Progenitor cell of endocrine pancreas (in vitro differentiated cells): ENCODE measurements at places on chromosomes 12 and 14.

GRCh38 chr14:33475623-33476022 is 475.3 kb downstream of the EGLN3 start:
- peak; percentile 44 for DNase-seq

- no peak for DNase-seq
Measured at GRCh38 chr14:94110552-94111181, at the start of gene IFI27. IFI27 (plus strand) TSS chr14:94110736.

DNA sequence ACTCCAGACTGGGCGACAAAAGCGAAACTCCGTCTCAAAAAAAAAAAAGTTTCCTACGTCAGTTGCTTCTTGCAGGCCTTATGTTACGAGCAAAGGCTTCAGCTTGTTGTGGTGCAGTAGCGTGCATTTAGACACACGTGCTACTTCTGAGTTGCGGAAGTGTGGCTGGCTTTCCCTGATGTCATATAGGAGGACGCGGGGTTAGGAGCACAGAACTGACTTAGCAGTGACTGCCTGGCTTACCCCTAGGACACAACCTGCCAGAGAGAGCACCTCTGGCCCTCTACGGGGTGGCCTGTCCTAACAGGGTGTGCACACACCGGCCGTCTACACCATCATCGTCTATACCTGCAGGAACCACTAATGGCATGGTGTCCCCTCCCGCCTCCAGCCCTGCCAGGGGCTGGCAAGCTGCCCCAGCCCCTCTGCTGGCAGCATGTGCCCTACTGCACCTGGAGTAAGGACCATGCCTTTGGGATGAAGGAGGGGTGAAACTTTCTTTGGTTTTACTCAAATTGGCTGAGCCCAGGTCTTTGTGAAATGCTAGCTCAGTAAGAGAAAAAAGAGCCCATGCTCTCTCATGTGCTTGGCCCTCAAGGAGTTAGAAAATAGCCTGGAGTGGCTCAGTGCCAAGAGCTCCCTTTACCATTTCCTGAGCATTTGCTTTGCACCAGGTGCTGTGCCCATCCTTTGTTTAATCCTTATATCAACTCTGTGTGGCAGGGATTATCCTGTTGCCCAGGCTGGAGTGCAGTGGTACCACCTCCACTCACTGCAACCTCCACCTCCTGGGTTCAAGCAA is 1.7 kb upstream of the GPR68 start:
- DNase-seq, result no peak

- DNase-seq, result no peak
Measured at GRCh38 chr14:53126731-53127130, 26.4 kb downstream of the DDHD1 start.

DNA sequence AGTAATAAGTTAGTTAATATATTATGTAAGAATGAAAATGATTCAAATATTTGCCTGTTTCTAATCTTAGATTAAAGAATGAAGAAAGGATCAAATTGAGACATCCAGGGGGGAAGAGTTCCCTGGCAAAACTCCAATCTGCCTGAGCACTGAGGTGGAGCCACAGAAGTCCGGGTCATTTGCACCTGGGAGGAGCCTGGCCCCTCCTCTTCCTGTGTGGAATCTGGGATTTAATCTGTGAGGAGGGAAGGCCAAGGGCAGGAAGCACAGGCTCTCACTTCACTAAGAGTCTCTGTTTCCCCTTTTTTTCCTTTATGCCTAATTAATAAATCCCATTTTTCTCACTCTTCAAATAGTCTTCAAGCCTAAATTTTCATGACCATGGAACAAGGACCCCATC is 599.5 kb downstream of the FLRT2 start:
- DNase-seq, result no peak

- no peak for DNase-seq
Measured at GRCh38 chr12:87086118-87086891, 830.1 kb upstream of the MGAT4C start.

DNA sequence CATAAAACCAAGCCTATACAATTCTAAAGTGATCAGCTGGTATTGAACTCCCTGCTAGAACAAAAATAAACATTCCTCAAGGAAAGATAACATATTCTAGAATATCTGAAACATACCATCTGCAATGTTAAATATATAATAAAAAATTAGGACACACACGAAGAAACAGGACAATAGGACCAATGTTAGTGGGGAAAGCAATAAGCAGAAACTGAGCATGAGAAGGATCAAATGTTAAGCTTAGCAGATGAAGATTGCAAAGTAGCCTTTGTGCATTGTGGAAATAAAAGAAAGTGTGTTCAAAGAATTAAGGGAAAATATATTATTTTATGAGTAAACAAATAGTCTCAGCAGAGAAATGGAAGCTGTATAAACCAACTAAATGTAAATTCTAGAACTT is 180.8 kb downstream of the EPS8 start:
- DNase-seq, result no peak

DNA sequence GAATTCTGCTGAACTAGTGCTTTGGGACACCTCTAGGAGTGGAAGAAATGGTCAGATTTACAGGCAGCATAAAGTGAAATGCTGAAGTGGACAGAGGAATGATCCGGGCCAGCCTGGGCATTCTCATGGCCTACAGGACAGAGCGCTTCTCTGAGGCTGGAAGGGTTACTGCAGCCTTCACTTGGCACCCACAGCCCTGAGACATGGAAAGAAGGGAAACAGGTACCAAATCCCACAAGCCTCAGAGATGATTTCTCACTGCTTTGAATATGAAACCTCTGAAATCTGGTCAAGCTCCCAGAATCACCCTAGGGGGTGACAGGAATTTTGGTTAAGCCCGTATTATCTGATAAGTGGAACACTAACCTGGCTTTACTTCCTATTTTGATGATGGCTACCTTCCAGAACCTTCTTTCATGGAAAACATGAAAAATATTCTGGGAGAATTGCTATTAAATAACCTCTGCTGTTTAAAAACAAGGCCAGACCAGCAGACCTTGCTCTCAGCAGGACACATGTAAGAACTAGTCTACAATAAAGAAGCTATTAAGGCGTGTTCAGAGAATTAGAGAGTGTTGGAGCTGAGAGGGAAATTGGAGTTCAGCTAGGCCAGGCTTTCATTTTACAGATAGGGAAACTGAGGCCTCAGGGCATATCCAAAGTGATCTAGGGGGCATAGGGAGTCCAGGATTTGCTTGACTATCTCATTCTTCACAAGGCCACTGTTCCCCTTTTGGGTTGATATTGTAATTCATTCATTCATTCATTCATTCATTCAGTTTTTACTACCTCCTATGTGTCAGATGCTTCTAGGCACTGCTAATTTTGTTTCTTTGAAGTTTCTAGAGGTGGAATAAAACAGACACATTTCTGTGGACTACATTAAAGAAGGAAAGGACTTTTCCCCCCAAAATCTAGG is 281.5 kb downstream of the ZFP36L1 start:
- no peak for DNase-seq

DNA sequence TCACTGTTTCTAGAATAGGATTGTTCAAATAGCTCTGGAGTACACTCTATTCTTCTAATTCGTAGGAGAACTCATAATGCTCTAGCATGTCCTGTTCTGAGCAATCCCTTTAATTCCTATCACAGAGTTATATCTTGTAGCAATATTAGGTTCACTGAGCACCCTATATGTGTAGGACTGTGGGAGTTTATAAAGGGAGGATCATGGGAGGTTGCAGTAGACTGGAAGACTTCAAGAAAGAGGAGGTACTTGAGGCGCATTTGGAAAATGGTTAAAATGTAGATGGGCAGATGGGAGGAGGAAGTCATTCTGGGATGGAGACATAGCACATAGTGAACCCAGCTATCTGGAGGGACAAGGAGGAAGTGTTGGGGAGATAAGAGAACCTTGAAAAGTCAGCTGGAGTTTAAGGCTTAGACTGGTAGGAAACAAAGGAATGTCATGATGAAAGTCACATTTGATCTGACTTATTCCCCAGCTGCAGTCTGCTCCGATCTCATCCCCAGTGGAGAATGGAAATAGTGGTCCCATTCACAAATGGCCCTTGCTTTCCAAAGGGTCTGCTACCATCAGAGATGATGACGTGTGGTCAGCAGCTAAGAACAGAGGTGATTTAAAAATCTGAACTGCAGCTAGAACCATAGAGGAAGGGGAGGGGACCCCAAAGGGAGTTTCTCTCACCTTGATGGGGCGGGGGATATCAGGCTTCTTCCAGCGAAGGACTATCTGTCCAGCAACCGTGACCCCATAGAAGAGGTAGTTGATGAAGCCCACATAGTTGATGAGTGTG is 10.1 kb upstream of the CEBPE start:
- DNase-seq, result no peak

- DNase-seq, result no peak
Measured at GRCh38 chr12:20426191-20426590, 57.9 kb downstream of the PDE3A start.

GRCh38 chr12:30805959-30806358 is 51.2 kb upstream of the CAPRIN2 start:
- no peak for DNase-seq

DNA sequence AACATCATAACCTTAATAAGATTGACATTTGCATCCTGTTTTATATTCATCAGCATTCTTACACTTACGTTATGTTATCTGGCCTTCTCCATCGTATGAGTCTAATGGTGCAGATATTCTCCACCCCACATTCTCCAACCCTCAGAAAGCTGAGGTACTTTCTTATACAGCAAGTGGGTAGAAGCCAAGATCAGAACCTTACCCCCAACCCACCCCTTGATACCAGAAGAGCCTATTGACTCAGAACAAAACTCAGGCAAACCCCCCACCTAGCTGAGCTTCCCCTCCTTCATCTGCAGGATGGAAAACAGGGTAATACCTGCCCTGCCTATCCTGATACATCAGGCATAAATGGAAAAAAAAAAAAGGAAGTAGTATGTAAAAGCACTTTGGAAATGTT is 77.6 kb downstream of the DPF3 start:
- no peak for DNase-seq

DNA sequence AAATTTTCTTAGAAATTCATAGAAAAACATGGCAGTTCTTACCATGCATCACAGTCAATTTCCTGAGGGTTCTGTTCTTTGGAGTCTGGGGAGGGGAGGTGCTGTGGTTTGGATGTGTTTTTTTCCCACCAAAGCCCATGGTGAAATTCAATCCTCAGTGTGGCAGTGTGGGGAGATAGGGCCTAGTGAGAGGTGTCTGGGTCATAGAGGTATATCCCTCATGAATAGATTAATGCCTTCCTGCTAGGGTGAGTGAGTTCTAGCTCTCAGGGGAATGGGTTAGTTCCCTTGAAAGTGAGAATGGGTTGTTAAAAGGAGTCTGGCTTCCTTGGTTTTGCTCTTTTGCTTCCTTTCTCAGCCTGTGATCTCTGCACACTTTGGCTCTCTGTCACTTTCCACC is 277.8 kb downstream of the APAF1 start:
- no peak for DNase-seq

DNA sequence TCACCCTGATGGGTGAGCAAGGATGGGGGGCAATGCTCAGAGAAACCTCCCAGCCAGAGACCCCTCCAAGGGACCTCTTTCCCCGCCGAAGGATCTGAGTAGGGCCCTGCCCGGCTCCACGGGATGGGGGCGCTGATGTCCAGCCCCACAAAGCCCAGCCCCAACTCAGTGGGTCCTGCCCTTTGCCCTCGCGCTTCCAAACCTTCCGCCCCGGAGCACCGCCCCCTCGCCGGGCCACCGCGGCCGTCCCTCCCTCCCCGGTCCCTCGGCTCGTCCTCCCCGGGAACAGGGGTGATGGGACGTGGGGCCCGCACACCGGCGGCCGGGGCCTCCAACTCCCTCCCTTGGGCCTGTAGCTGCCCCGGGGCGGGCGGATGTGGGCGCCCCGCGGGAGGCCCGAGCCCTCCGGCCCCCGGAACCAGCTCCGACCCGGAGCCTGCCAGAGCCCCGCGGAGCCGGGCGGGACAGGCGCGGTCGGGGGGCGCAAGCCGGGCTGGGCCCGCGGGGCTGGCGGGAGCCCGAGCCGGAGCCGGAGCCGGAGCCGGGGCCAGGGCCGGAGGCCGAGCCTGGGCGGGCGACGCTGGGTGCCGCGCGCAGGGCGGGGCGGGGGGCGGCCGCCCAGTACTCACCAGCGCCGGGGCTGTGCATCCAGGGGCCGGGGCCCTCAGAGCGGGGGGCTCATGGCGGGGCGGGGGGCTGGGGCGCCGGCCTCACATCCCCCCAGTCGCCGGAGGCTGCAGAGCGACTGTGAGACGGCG is 386 bp downstream of the HDAC7 start:
- DNase-seq, result peak; percentile 53

GRCh38 chr12:59603754-59604153 is 7.9 kb downstream of the SLC16A7 start:
- no peak for DNase-seq

DNA sequence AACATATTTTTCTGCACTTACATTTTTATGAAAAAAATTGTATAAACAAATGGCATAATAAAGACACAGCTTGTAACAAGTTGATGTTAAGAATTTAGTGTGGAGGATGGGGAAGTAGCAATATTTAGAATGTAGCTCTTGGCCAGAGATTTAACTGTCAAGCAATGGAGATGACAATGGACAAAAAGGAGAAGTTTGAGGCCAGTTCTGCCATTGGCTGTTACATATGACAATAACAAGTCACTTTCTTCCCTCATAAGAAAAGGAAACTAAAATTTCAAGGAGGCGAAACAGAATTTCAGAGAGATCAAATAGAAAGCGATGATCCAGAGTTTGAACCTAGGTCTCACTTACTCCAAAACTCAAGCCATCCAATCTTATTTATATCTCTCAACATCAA is 122.8 kb upstream of the CCDC175 start:
- no peak for DNase-seq

DNA sequence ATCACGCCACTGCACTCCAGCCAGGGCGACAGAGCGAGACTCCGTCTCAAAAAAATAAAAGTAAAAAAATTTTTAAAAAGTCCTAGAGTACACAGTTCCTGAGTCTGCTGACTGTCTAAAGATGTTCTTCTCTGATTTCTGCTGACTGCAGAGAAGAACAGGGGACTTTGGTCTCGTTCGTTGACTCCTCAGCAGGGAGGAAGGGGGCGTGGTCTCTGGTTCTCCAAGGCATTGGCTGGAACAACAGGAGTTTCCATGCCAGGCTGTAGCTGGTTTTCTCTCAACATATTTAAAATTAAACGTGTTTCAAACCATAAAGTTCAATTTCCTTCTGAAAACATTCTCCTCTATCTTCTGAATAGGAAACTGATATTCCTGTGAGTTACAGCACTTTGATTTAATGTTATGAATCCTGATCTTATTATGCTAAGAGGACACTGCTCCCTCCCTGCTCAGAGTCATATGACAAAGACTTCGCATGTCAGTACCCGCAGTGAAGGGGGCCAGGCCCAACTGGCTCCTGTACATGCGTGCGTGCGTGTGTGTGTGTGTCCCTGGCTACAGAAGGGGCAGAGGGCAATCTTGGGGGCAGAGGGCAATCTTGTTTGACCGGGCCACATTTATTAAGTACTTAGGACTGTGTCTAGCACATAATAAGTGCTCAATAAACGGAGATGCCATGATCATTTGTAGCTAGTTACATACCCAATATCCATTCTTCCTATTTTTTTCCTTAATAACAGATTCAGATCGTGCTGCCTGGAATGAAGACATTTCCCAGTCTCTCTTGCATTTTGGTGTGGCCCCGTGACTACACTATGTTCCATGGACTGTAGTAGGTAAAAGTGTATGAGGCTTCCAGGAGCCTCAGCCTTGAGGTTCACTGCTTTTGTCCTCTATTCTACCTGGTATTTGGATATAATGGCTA is 16.5 kb upstream of the HNF1A start:
- DNase-seq, result no peak

DNA sequence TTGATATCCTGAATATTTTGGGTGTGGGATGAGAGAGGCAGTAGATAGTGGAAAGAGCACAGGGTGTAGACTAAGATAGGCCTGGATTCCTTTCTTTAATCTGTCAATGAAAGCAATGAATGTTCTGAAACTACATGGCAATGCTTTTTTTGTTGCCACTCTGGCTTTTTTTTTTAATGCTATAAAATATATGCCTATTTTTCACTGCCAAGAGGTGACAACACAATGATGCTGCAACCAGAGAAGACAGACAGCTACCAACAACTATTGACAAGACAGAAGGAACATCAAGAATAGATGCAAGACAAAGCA is 9.4 kb downstream of the ANG start:
- no peak for DNase-seq
